ENCODE measurements at places on chromosomes 3 and 15.

- no peak for DNase-seq
Observed at GRCh38 chr3:133525435-133525834, 48.1 kb upstream of the CDV3 start.

- DNase-seq: no peak
Observed at GRCh38 chr3:168239287-168239686, 143.6 kb upstream of the GOLIM4 start.

DNA sequence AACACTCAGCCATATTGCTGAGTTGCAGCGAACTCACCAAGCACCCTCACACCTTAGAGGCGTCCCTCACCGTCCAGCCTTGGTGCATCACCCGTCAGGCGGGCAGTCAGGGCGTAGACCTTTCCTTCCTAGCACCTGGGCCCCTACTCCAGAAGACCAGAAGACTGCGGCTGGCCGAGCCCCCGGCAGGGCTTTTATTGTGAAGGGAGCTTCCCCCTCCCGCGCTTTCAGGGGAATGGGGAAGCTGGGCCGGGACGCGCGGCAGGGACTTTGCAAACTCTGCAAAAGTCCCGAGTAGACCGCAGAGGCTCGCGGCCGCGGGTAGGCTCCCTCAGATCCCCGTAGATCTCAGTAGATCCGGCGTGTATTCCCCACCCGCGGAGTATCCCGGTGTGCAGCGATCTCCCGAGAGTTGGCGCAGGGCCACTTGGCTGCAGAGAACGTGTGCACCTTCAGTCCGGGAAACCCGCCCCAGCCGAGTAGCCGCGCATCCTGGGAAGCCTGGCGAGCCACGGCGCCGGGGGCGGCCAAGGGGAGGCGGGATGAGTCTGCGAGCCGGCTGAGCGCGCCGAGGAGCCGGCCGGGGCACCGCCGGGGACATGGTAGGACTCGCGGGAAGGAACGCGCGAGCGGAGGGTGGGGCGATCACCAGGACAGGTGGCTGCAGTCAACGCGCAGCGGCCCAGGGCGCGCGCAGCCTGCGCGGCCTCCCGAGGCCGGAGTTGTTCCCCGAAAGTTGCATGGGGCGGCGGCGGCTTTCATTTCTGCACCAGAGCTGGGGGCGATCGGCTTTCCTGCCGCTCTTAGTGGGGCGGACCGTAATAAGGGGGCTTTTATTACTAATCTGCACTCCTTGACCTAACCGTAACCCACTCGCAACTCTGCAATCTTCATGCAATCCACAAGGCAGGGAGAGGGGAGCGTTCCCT is at the start of gene GASK1A:
Gene GASK1A, plus strand, starts transcription at position 268 of the 929 bp plus-strand sequence. Its CDS starts 332 bp downstream, at position 600.
- DNase-seq: peak; percentile 70

DNA sequence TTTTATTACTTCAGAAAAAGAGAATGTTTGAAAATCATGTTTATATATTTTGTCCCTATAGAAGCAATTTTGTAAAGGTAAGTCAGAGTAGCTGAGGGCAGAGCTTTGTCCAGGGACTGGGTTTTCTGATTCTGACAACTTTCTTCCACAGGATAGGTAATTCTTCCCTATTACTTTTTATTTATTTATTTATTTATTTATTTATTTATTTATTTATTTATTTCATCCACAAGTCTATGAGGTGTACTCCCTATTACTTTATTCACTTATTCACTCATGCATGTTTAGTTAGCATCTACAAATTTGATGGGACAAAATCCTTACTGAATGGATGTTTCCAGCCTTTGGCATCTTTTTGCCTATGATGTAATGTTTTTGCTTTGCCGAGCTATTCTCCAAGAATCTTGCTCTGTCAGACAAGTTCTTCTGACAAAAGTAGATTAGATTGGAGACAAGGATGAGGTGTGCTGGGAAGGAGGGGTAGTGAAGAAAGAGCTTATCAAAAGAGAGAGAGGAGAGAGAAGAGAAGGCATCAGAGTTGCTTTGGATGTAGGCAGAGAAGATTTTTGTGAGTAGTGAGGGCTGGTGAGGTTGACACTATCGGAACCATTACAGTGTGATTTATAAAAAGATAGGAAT is 119.4 kb downstream of the SPATA16 start:
- no peak for DNase-seq

GRCh38 chr3:153980252-153980590 is 141.0 kb upstream of the ARHGEF26 start:
- DNase-seq: peak; percentile 38

DNA sequence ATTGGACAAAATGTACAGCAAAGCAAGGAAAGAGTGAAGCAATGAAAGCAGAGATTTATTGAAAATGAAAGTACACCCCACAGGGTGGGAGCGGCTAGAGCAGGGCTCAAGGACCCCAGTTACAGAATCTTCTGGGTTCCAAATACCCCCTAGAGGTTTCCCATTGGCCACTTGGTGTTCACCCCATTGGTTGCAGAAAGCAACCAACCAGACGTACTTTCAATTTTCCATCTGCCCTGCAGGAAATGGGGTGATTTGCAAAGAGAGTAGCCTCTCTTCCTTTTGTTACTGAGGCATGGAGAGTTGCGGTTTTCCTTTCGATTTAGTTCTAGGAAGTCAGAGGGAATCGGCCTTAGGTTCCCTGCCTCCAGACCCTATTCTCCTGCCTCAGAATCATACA is 2.4 kb downstream of the PML start:
- no peak for DNase-seq

DNA sequence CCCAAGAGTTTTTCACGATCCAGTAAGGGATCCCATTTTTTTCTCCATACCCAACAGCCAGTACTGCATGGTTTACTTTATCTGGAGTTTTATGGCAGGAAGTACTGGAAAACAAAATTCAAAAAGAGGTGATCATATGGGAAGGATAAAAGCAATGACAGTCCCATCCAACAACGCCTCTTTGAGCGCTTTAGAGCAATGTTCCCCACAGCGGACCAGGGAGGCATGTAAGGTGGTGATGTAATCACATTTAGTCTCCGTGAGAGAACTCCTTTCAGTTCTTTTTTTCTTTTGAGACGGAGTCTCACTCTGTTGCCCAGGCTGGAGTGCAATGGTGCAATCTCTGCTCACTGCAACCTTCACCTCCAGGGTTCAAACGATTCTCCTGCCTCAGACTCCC is 21.8 kb downstream of the CTSH start:
- DNase-seq: no peak

Measured in large intestine (tissue), 12 donors.